ENCODE measurements at places on chromosomes 4 and X.

GRCh38 chrX:132831336-132831973 is 127.0 kb downstream of the HS6ST2 start:
- H3K36me3 ChIP-seq = no peaks in the 10 kb centered on the region
- H3K4me1 ChIP-seq = no peaks in the 10 kb centered on the region
- no peaks in the 10 kb centered on the region for H3K27me3 ChIP-seq
- no peak for DNase-seq

DNA sequence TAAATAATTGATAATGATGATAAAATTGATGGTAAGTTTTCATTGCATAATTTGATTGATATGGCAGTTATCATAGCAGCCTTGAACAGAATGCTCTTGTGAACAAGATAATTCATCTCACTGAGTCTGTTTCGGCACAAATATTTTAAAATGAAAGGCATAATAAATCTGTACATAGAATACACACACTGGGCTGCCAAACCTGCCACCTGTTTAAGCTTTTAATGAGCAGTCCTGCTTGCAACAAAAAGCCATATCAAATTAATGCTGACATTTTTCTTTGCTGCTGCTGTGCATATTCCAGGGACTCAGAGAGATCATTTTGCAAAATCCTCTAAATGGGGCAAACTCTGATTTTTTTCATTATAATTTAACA is 201.1 kb downstream of the ARHGAP24 start:
- H3K27me3 ChIP-seq = no peaks in the 10 kb centered on the region
- no peak for DNase-seq
- no peak overlapping the region for H3K27ac ChIP-seq
- no peaks in the 10 kb centered on the region for H3K36me3 ChIP-seq
- no peak overlapping the region for H3K4me3 ChIP-seq
- H3K4me1 ChIP-seq = peaks cover 20% of the 10 kb centered on the region

DNA sequence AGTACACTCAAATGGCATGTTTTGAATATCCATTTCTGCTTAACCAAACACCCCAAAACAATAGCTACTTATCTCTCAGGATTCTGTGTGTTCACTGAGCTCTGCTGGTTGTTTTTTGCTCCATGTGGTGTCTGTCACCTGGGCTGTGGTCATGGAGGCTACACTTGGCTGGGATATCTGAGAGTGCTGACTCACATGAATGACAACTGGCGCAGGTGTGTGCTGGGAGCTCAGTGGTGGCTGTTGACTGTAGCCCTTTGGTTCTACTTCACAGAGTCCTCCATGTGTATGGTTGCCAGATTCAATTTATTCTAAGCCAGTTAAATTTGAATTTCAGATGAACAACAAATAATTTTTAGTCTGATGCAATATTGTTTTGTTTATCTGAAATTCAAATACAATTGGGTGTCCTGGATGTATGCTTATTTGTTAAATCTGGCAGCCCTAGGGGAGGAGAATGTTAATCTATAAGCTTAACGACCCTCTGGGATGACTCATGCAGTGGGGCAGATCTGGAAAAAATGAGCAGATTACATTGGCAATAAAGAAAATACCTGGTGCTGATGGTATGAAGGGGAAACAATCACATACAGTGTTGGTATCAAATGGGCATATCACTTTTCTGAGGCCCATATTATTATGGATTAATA is 28.2 kb upstream of the TCEAL4 start:
- H3K36me3 ChIP-seq = no peaks in the 10 kb centered on the region
- no peak overlapping the region for H3K4me3 ChIP-seq
- no peak overlapping the region for H3K27ac ChIP-seq
- H3K27me3 ChIP-seq = no peaks in the 10 kb centered on the region
- no peaks in the 10 kb centered on the region for H3K4me1 ChIP-seq

GRCh38 chr4:86184901-86185285 is 175.0 kb downstream of the MAPK10 start:
- H3K4me3 ChIP-seq = no peak overlapping the region
- H3K4me1 ChIP-seq = no peaks in the 10 kb centered on the region
- H3K27ac ChIP-seq = no peak overlapping the region
- no peak for DNase-seq
- H3K27me3 ChIP-seq = no peaks in the 10 kb centered on the region
- no peaks in the 10 kb centered on the region for H3K36me3 ChIP-seq

- no peaks in the 10 kb centered on the region for H3K36me3 ChIP-seq
- no peak overlapping the region for H3K4me3 ChIP-seq
- H3K4me1 ChIP-seq = no peaks in the 10 kb centered on the region
- DNase-seq = no peak
- peaks cover 6% of the 10 kb centered on the region for H3K27me3 ChIP-seq
- H3K27ac ChIP-seq = no peak overlapping the region
These were observed 22.9 kb downstream of the SHROOM3 start for GRCh38 chr4:76457885-76458284.

DNA sequence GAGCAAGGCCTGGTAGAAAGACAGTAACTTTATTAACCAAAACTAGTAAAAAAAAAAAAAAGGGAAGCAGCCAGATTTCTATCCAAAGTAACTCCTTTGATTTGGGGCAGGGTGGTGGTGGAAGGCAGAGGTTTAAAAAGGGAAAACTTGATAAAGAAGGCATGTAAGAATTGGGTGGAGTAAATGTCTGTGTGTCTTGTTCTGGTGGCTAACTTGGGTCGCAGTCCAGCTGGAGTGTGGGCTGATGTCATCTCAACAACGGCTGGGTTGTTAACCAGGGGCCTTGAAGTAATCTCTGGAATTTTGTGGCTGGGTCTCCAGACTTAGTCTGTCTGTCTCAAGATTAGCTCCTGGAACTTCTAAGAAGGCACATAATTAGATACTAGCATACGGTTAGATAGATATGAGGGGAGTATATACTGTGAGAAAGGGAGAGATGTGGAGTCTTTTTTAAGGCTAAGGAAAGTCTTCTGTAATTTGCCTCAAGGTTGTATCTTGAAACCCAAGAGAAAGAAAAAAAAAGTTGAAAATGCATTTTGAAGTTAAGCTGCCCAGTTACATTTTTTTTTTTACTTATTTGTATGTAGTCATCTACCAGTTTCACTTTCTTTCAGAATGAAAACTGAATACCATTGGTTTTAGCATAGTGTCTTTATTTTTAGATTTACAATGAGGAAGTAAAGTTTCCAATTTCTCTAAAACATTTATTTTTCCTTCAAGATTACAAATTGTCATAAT is 48.3 kb downstream of the MTHFD2L start:
- H3K27me3 ChIP-seq = no peaks in the 10 kb centered on the region
- peaks cover under 1% of the 10 kb centered on the region for H3K4me1 ChIP-seq
- H3K36me3 ChIP-seq = no peaks in the 10 kb centered on the region
- DNase-seq = no peak

GRCh38 chrX:139172731-139173130 is 357.8 kb upstream of the F9 start:
- no peak for DNase-seq
- no peaks in the 10 kb centered on the region for H3K36me3 ChIP-seq
- H3K4me3 ChIP-seq = no peak overlapping the region
- no peaks in the 10 kb centered on the region for H3K4me1 ChIP-seq

- no peak for DNase-seq
- no peaks in the 10 kb centered on the region for H3K4me1 ChIP-seq
- H3K27me3 ChIP-seq = no peaks in the 10 kb centered on the region
- no peak overlapping the region for H3K4me3 ChIP-seq
These were observed 17.1 kb upstream of the DDX60 start for GRCh38 chr4:168335621-168336020.

DNA sequence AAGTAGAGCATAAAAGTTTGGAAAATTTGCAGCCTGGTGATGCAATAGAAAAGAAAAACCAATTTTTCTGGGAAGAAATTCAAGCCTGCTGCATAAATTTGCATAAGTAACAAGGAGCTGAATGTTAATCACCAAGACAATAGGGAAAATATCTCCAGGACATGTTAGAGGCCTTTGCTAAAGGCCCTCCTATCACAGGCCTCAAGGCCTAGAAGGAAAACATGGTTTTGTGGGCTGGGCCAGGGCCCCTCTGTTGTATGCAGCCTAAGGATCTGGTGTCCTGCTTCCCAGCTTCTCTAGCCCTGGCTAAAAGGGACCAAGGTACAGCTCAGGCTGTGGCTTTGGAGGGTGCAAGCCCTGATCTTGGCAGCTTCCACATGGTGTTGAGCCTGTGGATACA is 6.2 kb upstream of the RTL3 start:
- H3K4me1 ChIP-seq = no peaks in the 10 kb centered on the region
- no peak overlapping the region for H3K4me3 ChIP-seq
- no peak for DNase-seq
- no peaks in the 10 kb centered on the region for H3K36me3 ChIP-seq
- no peaks in the 10 kb centered on the region for H3K27me3 ChIP-seq

DNA sequence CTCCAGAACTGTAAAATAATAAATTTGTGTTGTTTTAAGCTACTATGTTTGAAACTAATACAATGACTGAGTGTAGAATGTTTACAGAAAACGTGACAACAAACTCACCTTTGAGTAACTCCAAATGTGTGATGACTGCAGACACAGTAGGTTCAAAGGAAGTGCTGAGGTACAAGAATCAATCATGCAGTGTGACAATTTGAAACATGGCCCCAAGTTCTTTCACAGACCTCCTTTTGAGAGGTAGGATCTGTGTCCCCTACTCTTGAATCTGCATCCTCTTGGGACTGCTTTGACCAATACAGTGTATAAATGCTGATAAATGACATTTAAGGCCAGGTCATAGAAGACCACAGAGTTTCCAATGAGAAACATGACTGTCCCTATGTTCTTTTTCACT is 667.7 kb upstream of the DIPK2B start:
- no peak overlapping the region for H3K4me3 ChIP-seq
- H3K4me1 ChIP-seq = no peaks in the 10 kb centered on the region
- no peak overlapping the region for H3K27ac ChIP-seq
- no peaks in the 10 kb centered on the region for H3K36me3 ChIP-seq

GRCh38 chr4:42603862-42604261 is 53.0 kb downstream of the ATP8A1 start:
- no peak overlapping the region for H3K4me3 ChIP-seq
- H3K27ac ChIP-seq = no peak overlapping the region
- H3K27me3 ChIP-seq = no peaks in the 10 kb centered on the region
- peaks cover 8% of the 10 kb centered on the region for H3K36me3 ChIP-seq

DNA sequence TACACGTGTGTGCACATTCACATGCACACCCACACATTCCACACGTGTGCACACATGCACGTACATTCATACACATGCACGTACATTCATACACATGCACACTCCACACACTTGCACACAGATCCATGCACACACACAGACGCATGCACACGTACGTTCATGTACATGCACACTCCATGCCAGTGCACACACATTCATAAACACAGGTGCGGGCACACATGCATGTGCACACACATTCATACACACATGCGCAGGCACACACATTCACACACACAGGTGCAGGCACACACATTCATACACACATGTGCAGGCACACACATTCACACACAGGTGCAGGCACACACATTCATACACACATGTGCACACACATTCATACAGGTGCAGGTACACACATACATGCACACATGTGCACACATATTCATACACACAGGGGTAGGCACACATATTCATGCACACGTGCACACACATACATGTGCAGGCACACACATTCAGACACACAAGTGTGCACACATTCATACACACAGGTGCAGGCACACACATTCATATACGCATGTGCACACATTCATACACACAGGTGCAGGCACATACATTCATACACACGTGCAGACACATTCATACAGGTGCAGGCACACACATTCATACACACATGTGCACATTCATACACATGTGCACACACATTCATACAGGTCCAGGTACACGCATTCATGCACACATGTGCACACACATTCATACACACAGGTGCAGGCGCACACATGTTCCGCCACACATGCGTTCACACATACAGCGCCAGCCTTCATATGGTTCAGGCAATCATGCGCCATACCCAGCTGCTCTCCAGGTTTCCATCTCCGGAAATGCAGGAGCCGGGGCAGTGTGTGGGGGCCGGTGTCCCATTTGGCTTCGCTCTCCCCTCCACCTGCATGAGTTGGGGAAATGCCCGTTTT is 124.8 kb downstream of the HMX1 start:
- H3K27ac ChIP-seq = no peak overlapping the region
- no peaks in the 10 kb centered on the region for H3K4me1 ChIP-seq
- H3K4me3 ChIP-seq = no peak overlapping the region
- no peaks in the 10 kb centered on the region for H3K27me3 ChIP-seq
- H3K36me3 ChIP-seq = no peaks in the 10 kb centered on the region

DNA sequence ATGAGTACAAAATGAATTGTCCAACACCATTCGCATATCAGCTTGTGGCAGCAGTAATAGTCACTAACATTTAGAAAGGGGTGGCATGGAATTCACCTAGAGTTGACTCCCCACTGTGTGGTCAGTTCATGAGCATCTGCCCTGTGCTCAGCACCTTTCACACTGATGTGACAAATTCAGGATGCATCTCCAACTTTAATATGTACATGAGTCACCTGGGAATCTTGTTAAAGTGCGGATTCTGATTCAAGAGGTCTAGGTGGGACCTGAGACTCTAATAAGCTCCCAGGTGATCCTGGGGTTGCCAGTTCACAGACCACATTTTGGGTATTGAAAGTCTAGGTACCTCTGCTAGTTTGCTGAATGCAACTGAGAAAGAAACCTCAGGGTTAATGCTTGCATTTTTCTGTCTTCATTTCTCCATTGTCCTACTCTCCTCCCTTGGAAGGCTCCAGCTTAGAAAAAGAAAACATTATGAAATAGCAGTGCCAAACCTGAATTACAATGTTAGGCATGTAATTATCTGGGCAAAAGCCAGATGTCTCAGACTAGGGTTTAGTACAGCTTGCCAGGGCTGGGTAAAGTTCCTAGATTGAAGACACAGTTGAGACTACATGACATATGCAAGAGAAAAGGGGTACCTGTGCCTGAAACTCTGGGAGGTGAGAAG is 32.7 kb downstream of the TMSB4X start:
- no peak overlapping the region for H3K4me3 ChIP-seq
- peaks cover 24% of the 10 kb centered on the region for H3K4me1 ChIP-seq
- DNase-seq = no peak
- H3K27me3 ChIP-seq = no peaks in the 10 kb centered on the region
- H3K27ac ChIP-seq = no peak overlapping the region

DNA sequence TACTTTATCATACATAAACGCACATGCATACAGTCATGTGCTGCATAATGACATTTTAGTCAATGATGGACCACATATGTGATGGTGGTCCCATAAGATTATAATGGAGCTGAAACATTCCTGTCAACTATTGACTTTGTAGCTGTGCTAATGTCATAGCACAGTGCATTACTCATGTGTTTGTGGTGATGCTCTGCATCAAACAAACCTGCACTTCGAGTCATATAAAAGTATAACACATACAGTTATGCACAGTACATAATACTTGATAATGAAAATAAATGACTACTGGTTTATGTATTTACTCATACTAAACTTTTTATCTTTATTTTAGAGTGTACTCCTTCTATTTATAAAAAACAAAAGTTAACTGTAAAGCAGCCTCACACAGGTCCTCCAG is 60.5 kb upstream of the MCUB start:
- H3K27ac ChIP-seq = no peak overlapping the region

- H3K4me3 ChIP-seq = no peak overlapping the region
- H3K27me3 ChIP-seq = no peaks in the 10 kb centered on the region
- H3K4me1 ChIP-seq = no peaks in the 10 kb centered on the region
- H3K27ac ChIP-seq = no peak overlapping the region
These were observed 162.7 kb upstream of the MBNL3 start for GRCh38 chrX:132651421-132652086.

All from lower lobe of right lung (tissue), 2 donors.